Kidney epithelial cell (primary cell): ENCODE measurements at places on chromosomes 13 and 19. TPM values are rescaled to one million over a fixed set of nuclear protein-coding genes. Genes with fewer than 3 reads are reported as not detected.

- DNase-seq: no peak
These were observed 20.9 kb upstream of the GAS6 start for GRCh38 chr13:113884821-113885220.

- DNase-seq: no peak
These were observed 37.7 kb downstream of the RAP2A start for GRCh38 chr13:97471711-97472110.

DNA sequence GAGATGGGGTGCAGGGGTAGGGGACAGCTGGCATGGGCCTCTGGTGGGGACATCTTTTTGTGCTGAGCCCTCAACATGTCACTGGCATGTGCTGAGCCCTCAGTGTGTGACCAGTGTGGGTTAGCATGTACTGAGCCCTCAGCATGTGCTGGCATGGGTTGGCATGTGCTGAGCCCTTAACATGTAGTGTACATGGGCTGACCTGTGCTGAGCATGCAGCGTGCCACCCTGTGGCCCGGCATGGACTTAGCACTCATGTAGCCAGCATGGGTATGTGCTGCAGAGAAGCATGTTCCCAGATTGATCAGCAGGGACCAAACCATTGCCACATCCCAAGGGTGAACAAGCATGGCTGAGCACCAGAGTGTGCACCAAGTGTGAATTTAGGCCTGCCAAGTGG, 11.5 kb downstream of the HIPK4 start:
- no peak for DNase-seq

- no peak for DNase-seq
These were observed 12.7 kb downstream of the SUGT1 start for GRCh38 chr13:52665325-52665724.

DNA sequence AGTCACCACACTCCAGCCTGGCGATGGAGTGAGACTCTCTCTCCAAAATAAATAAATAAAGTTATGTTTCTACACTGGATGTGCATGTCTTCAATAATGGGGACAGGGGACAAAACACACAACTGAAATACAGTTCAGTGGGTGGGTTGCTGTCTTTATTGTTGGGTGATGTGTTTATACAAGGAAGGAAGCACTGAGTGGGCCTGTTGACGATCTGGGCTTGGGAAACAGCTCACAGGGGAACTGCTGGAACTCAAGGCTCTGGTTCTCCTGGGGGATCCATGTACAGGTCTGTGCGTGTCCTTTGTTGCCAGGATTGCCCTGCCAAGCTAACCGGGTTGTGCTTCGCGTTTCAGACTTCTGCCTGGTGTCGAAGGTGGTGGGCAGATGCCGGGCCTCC, 18.9 kb downstream of the SPINT2 start:
- DNase-seq: no peak

- DNase-seq: peak; percentile 92
These were observed 21.5 kb upstream of the GARRE1 start for GRCh38 chr19:34232566-34233481.

- DNase-seq: no peak
These were observed 15.1 kb downstream of the BRCA2 start for GRCh38 chr13:32330441-32330840.

- no peak for DNase-seq
These were observed 1.4 kb downstream of the PLIN4 start for GRCh38 chr19:4516939-4517300.

Gene DACH1
- 1.2 and 1.6 TPM in 2 replicates for total RNA-seq

Gene ZNF8
- total RNA-seq: 7.1 and 9.4 TPM in 2 replicates

Gene LRP3
- total RNA-seq: 42.8 and 54.8 TPM in 2 replicates
